Hair follicular keratinocyte (primary cell): ENCODE measurements at places on chromosomes 5 and 9. TPM values are rescaled to one million over a fixed set of nuclear protein-coding genes. Genes with fewer than 3 reads are reported as not detected.

MGAT1 gene
- total RNA-seq = 133 and 147 TPM in 2 replicates

LCN2 gene
- 8.8 and 22.4 TPM in 2 replicates for total RNA-seq

OR2S2 gene
- total RNA-seq = not detected in 2 replicates

CNTLN gene
- total RNA-seq = 2.8 and 3.4 TPM in 2 replicates

OTULIN gene
- total RNA-seq = 28.4 and 31.5 TPM in 2 replicates

PHYKPL gene
- 9.9 and 17.6 TPM in 2 replicates for total RNA-seq

PHF24 gene
- 0.27 and 0.62 TPM in 2 replicates for total RNA-seq

GABRP gene
- total RNA-seq = not detected in 2 replicates

SMIM33 gene
- not detected in 2 replicates for total RNA-seq

TXNDC8 gene
- not detected in 2 replicates for total RNA-seq

RGP1 gene
- 13.8 and 19.1 TPM in 2 replicates for total RNA-seq

GGTA1 gene
- not detected in 2 replicates for total RNA-seq

ZDHHC11B gene
- total RNA-seq = not detected in 2 replicates

NCS1 gene
- 36.2 and 38.3 TPM in 2 replicates for total RNA-seq

CMYA5 gene
- total RNA-seq = under 0.01 TPM in 1 of 2 replicates, not detected in the other

STARD4 gene
- 57.1 and 87.0 TPM in 2 replicates for total RNA-seq
